SHP77 treated with DMSO at 0.1 percent for 48 hours (cell line): ENCODE measurements at places on chromosomes 4 and X.

DNA sequence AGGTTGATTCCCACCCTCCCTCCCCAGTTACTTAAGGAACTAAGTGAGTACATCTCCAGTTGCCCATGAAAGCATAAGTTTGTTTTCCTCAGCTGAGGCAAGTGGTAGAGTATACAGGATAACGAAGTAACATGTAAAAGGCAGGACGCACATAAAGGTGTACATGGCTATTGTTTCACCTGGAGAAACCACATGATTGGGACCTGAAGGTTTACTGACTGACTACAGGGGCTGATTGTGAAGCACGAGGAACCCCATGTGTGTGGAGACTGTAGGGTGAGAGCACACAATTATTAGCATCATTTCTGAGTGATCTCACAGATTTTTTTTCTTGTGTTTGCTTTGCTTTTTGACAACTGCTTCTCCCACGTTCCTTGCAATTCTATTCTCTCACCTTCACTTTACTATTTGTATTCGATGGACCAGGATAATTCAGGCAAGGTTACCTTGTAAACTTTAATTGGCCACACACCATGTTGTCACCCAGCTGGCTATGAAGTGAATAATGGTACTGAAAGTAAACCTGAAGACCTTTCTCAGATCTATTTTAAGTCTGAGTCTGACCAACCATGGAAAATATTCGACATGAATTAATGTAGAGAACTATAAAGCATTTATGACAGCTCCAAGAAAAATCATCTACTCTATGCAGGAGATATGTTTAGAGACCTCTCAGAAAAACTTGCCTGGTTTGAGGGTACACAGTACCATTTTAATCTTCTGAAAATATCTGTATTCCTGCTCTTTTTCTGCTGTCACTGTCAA lies 102.5 kb upstream of the MYOZ2 start:
- DNase-seq: no peak

DNA sequence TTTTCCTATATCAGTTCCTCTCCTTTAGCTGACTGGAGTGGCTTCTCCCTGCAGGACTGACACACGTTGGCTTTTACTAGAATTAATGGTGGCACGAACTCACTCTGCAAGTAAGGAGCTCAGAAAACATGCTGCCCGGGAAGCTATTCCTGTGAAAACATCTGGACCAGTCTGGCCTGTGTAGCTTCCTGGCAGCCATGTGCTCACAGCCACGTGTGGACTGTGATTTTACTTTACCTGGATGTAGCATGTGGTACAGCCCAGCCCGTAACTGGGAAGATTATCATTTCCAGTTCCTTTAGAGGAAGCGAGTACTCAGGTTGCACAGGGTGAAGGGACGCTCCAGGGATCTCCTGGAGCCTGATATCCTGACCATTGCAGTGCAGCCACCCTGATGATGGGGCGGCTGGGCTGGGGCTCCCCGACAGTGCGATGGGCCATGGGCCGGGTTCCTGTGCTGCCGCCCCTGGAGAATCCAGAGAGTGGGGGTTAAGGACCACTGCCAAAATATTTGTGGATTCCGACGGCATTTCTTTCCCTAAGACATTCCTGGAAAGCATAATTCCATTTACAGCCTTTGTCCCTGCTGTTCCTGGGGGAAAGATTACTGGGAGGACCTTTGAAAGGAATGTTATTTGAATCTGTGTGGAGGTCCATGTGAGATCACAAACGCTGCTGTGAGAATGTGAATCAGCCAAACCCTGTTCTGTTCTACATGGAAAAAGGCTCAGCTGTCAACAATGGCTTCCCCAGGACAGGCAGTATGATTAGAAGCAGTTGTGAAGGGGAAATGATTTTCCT lies 35.0 kb downstream of the PROM1 start:
- no peak for DNase-seq

DNA sequence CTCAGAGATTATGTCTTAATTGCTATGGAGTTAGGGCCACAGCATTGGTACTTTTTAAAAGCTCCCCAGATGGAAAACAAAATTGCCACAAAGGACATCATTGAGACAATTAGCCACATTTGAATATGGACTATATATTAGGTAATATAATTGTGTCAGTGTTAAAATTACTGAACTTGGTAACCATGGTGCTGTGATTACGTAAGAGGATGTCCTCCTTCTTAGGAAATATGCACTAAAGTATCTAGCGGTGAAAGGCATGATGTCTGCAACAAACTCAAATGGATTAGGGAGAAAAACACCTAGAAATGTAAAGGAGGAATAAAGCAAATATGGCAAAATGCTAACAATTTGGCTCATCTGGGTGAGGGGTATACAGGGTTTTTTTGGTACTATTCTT lies 89.9 kb upstream of the PAK3 start:
- DNase-seq: no peak

GRCh38 chr4:107993969-107994368 lies 4.3 kb downstream of the HADH start:
- no peak for DNase-seq

- DNase-seq: no peak
Observed at GRCh38 chrX:16695079-16695676, 17.3 kb downstream of the CTPS2 start.

GRCh38 chrX:154013614-154014360 lies 5.9 kb downstream of the IRAK1 start:
- no peak for DNase-seq

DNA sequence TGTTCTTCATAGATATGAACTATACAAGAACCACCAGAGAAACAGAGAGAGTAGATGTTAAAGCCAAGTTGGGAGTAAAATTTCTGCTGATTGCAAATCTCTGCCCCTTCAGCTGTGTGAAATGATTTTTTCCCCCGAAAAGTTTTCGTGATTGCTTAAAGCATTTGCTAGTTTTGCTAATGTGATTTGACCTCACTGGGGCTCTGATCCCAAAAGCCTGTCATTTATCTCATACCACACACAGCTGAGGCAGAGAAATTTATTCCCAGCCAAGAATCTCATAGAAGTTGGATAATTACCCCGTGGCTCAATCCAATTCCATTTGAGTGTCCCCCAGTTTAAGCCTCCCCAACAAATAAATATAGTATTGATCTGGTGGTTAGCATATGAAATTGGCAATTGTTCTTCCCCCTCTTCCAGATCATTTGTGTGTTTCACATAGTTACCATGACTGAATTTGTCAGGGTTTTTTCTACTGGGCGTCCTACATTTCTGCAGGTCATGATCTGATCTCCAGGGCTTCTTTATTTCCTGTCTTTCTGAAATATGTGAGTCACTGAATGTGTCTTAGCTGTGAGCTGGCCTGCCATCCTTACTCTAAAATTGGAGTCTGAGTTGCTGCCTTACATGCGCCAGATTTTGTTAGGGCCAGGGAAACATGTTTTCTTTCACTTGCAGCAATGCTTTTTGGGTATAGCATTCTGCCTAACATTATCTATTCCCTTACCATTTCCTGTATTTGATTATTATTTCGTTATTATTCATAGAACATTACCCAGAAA lies 167.5 kb upstream of the FRMPD4 start:
- DNase-seq: no peak

DNA sequence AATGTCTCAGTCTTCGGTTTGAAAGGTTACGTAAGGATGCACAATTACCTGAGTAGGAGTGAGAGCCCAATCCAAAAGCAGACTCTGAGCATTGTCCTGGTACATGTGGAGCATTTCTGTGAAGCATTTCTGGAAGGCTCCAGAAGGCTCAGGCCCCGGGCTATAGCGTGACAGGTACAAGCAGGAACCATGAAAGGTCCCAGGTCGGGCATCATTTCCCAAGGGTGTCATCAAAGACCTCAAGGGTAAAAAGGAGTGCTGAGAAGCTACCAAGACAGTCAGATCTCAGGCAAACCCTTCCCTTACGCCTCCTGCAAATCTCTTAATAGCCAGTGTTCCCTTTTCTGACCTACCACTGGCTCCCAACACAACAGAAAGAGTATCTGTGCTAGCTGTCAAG lies 30.8 kb downstream of the GPC4 start:
- DNase-seq: no peak

DNA sequence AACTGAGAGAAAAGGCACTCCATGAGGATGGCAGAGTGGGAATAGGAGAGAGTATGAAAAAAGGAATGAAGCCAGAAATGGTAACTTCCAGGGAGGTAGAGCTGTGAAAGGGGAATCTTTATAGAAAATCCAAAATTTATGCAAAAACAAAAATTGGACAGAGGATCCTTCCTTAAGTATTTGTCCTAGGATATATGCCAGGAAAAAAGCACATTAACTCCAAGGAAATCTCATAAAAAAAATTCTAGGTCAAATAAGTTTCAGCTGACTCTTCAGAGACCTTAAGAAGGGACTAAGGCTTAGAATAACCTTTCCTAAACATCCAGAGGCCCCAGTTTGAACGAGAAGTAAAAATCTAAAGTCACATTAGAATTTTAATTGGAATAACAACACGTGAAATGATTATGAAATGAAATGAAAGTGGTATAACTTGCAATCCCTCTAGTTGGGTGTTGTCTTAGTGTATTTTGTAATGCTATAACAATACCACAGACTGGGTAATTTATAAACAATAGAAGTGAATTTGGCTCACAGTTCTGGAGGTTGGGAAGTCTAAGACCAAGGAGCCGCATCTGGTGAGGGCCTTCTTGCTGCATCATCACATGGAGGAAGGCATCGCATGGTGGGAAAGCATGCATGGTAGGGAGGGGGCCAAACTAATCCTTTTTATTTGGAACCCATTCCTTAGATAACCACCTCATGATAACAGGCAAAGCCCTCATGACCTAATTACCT lies 145.4 kb upstream of the RXFP1 start:
- DNase-seq: no peak

GRCh38 chr4:21517126-21517859 lies 431.3 kb downstream of the KCNIP4 start:
- no peak for DNase-seq
